CD14-positive monocyte (primary cell): ENCODE measurements at places on chromosomes 2 and 18.
A peak's percentile ranks its signal among the peaks of the same experiment; 100 is the strongest.

DNA sequence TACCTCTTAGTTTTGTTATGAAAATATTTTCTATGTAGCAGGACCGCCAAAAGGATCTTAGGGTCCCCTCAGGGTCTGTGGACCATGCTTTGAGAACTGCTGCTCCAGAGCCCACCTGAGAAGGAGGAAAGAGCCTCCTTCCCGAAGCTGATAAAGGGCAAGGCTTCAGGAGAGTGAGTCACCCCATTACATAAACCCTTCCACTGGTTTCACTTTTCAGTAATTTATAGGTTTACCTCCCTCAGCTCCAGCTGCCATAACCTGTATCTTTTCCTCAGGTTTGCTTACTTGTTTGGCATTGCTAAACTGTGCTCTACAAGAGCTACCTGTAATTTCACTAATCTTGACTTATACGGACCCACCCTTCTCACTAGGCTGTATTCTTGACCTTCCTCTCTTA is 6.6 kb downstream of the TTLL4 start:
- no peak for DNase-seq

DNA sequence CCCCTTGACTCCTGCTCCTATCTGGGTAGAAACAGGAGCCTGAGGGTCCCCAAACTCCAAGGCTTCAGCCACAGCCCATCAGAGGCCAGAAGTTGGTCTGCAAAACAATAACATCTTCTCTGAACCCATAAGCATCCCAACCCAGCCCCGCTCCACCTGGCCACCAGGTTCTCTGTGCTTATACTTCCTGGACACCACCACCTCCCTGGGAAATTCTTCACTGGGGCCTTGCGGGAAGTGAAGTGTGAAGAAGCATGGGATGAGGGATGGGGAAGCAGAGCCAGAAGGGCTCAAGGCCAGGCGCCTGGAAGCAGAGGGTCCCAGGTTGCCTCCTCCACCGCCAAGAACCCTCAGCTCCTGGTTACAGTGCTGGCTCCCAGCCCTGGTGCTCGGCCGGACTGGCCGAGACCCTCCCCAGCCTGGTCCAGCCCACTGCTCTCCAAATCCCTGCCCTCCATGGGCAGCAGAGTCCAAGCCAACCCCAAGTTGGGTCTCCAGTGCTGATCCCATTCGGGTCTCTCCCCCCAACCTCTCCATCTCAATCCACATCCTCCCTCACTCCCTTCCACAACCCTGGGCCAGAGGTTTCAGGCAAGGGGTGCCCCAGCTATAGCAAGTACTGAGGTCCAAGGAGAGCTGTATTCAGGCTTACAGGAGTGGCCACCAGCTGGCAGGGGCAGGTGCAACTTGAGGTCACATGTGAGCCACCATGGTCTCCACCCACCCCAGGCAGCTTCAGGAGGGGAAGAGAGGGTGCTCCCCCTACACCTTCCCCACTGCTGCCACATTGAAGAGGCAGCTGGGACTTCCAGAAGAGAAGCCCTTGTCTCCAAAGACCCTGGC is 60.7 kb downstream of the TNS1 start:
- DNase-seq = no peak

DNA sequence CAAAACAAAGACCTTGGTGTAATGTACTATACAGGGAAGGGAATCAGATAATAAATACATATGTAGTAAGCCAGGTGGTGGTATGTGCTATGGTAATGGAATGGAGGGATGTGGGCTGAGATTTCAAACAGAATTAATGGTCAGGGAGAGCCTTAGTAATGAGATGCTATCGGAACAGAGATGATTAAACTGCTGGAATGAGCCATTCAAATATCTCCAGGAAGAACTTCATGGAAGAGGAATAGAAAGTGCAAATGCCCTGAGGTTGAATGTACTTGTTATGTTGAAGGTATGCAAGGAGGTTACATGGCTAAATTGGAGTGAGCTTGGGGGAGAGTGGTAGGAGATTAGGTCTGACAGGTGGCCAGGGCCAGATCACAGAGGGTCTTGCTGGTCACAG is 5.1 kb downstream of the SERPINB11 start:
- DNase-seq = no peak

DNA sequence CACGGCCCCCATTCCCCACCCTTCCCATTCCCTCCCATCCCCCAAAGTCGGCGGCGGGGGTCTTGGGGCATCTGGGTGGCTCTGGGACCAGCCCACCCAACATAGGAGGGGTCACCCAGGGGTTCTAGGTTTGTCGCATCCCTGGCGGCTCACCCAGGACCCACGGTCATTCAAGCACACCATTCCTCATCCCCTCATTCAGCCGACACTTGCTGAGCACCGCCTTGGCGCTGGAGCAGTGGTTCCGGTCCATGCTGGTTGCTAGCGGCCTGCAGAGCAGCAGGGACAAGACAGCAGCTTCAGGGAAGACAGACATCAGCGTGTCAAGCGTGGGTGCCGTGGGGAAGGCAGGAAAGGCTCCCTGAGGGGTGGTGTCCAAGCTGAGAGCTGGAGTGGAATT is 50.5 kb upstream of the OTOS start:
- no peak for DNase-seq

- DNase-seq = no peak
Measured at GRCh38 chr2:168194784-168195522, 52.4 kb downstream of the STK39 start.

DNA sequence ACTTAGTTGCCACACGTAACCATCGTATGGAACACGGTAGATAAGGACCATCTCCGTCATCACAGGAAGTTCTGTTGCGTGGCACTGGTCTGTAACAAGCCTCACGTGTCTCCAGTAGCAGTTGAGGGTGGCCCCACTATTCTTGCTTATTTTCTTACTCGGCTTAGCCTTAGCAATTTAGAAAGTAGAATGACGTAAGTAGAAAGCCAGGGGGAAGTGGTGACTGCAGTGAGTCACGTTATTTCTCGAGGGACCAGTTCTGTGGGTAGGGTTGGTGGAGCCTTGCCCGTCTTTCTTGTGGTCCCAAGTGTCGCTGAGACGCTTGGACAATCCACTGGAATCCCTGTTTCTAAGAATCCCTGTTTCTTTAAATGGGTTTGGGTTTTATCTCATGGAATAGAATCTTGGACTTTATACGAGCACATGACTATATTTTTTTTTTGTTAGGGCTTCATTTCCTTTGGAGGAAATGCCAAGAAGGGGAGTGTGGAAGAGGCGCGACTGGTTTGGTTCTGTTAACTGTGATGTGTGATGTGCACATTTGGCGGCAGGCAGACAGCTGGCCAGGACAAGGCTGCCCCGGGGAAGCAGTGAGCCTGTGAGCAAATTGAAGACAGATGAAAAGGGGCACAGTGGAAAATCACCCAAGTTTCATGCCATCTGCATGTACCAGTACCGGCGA is 96.2 kb downstream of the CABLES1 start:
- peak; percentile 97 for DNase-seq

- DNase-seq = no peak
Measured at GRCh38 chr2:216689397-216689796, 6.0 kb downstream of the IGFBP5 start.

GRCh38 chr2:46549166-46549844 is 69.9 kb downstream of the TMEM247 start:
- no peak for DNase-seq

DNA sequence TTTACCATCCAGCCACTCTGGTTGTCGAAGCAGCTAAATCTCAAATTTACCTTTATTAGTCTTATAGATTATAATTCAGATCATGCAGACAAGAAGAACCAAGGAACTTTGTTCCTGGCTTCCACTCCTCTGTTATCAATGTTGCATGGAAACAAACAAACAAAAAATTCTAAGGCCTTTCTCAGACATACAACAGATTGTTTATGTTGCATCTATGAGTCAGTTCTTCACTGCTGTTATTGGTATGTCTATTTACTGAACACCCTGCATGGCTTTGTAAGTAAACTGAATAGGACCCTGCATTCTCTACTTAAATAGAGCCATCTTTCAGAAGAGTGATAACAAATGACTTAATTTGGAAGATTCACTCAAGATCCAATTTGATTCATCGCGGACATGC is 1.6 kb upstream of the ANKRD44 start:
- no peak for DNase-seq
